Naive thymus-derived CD8-positive, alpha-beta T cell (primary cell): ENCODE measurements at places on chromosomes 7 and 10.
A peak's percentile ranks its signal among the peaks of the same experiment; 100 is the strongest.

- no peak for DNase-seq
Observed at GRCh38 chr10:105656856-105657255, 1015.8 kb downstream of the SORCS3 start.

DNA sequence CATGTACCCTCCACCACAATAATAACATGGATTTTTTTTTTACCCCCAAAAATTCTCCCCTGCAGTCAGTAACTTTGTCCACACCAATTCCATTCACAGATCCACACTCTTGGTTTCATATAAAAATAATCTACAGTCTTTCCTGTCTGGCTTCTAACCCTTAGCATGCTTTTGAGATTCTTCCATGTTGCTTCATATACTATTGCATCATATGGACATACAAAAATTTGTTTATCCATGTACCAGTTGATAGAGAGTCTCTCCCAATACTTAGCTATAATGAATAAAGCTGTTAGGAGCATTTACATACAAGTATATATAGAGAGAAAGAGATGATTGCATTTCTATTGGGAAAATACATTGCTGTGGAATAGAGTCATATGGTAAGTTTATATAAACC, 575.0 kb downstream of the XPNPEP1 start:
- DNase-seq = no peak

- no peak for DNase-seq
Observed at GRCh38 chr7:28165961-28166955, 14.3 kb downstream of the JAZF1 start.

DNA sequence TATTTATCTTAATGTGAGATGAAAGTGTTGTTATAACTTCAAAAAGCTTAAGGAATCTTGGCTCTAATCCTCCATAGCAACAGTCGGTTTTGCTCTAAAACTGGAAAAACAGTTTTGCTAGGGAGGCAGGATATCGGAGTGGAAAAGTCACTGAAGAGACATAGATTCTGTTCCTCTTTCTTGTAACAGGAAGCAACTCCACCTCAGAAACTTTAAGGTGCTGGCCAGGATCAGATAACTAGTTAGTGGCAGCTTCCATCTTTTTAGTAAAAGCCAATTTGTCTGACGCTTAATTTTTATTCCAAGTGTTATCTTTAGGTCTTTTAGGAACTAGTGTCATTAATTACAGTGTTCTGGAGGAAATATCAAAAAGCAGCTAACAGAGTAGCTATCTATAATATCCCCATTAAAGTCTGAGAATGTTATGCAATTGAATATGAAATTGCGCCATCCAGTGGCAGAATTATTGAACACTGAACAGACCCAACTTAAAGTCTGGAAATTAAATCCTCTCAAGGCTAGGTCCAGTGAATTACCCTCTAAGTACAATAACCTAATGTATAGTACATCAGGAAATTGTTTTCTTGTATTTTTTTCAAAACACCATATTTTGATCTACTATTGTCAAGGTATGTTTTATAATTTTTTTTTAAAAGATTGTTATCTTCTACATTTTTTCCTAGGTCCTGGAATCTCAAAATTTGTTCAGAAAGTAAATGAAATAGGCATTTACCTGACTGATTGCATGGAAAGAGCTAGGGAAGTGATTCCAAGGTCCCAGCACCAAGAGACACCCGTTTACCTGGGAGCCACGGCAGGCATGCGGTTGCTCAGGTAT, 65.9 kb upstream of the CC2D2B start:
- DNase-seq = no peak

GRCh38 chr7:28383975-28384374, 28.3 kb upstream of the CREB5 start:
- DNase-seq = no peak

DNA sequence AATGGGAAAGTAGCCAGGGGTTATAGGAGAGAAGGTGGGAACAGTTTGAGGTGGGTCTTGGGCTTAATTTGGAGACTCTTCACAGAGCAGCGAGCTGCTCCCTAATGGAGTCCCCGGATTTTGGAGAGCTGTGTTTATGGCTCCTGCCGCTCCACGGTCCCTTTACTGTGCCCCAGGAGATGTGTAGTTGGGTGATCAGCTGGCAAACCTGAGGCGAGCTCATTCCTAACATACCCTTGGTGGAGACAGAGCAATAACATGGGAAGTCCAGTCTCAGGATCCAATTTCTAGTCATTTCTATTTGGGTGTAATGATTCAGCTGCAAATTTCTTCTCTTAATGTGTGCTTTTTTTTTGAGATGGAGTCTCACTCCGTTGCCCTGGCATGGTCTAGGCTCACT, 1.5 kb downstream of the GARIN1A start:
- no peak for DNase-seq

GRCh38 chr10:67803588-67804394, 34.2 kb downstream of the DNAJC12 start:
- no peak for DNase-seq

DNA sequence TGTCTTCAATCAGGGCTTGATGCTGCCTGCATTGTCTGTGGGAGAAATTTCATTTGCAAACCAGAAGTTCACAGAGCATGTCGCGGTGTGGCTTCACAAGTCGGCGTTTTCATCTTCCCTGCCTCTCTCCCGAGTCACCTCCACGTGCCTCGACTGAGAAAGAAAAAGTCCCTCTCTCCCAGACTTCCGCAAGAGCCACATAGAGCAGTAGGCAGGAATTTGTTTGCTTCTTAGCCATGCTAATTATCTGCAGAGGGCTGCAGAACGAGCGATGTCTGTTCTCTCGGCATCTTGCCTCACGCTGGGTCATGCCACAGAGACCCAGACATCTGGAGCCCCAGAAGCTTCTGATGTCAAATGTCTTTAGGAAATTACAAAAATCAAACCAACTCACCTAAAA, 272.2 kb downstream of the TCF7L2 start:
- no peak for DNase-seq

- DNase-seq = no peak
Observed at GRCh38 chr10:125547010-125547650, 135.8 kb downstream of the TEX36 start.

DNA sequence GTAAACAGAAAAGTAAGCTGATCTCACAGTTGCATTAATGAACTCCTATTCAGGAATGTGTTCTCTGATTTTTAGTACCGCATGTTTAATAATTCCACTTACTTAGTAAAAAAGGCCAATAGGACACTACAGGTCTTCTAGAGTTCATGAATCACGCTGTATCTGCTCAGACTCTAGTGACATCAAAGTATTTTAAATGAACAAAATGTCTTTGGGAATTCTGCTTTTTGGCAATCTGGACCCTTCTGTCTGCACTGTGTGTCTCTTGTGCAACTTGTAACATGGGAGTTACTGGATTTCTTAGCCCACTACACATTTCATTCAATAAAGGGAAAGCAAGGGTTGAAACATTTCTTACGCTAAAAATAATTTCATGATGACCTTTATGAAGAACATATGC, 50.2 kb downstream of the RABGEF1 start:
- DNase-seq = no peak

DNA sequence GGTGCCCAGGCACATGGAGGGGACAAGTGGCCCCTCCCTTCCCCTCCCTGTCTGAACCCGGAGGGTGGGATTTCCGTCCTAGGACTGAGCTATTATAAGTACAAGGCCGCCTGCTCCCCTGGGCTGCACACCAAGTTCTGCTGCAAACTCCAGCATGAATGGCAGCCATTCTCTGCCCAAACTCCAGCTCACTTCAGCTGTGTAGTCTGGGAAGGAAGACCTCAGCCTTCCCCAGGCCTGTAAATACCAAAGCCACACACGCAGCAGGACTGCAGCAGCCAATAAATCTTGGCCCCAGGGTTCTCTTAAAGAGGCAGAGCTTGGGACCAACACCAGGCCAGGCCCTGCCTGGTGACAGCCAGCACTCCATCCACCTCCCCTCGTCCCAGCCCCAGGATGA, 291.3 kb upstream of the ZMIZ1 start:
- no peak for DNase-seq

DNA sequence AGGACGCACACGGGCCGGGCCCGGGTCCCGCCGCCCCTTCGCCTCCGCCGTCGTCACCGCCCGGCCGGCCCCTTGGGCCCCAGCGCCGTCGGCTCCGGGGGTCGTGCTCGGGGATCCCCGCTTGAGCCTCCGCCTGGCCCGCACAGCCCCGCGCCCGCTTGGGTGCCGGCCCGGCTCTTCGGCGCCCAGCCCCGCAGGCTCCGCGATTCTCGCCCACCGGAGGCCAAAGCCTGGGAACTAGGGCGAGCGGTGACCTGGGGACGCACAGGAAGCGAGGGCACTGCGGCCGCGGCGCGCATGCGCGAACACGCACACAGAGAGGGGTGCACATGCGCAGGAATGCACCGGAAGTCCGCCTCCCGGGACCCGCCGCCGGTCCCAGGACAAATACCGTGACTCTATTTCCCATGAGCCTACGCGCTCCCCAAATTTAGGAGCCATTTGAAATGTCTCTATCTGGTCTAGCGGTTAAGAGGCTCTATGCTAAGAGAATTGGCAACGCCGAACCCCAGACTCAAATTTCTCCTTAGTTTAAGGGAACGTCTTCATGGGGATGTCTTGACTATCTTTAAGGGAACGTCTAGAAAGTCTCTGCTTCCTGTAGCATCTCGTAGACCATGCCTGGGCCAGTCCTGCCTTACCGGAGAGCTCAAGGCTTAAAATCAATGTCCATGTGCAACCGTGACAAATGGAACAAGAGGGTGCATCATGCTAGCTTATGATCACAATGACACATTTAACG, at the start of gene ZNF12:
Gene ZNF12, minus strand, starts transcription at position 282 of the 742 bp plus-strand sequence. CDS start 1,774 bp downstream, outside the sequence.
- DNase-seq = peak; percentile 88

- no peak for DNase-seq
Observed at GRCh38 chr7:47513741-47514241, 68.1 kb downstream of the TNS3 start.

GRCh38 chr10:84547616-84548015, 219.2 kb downstream of the CCSER2 start:
- no peak for DNase-seq

- no peak for DNase-seq
Observed at GRCh38 chr10:4391683-4392082, 434.3 kb upstream of the AKR1E2 start.

DNA sequence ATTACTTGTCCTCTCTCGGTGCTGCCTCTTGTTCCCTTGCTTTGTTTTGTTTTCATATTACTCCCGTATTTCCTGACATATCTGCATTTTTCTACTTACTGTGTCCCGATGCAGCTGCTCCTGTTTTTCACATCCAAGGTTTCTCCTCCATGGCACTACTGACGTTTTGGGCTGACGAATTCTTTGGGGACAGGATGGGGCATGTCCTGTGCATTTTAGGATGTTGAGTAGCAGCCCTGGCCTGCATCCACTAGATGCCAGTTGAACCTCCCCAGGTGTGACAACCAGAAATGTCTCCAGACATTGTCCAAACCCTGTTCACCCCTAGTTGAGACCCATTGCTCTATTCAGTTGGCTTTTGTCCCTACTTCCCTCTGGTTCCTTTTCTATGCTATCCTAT, 12.4 kb downstream of the ZNF789 start:
- DNase-seq = no peak

- no peak for DNase-seq
Observed at GRCh38 chr10:17980846-17981565, 29.3 kb downstream of the SLC39A12 start.

- no peak for DNase-seq
Observed at GRCh38 chr10:391305-391704, 256.1 kb downstream of the ZMYND11 start.

- no peak for DNase-seq
Observed at GRCh38 chr10:71712572-71713134, 6.9 kb downstream of the C10orf105 start.

- peak; percentile 15 for DNase-seq
Observed at GRCh38 chr7:37311355-37311754, 137.3 kb downstream of the ELMO1 start.

GRCh38 chr7:47040795-47041347, 541.0 kb downstream of the TNS3 start:
- no peak for DNase-seq

DNA sequence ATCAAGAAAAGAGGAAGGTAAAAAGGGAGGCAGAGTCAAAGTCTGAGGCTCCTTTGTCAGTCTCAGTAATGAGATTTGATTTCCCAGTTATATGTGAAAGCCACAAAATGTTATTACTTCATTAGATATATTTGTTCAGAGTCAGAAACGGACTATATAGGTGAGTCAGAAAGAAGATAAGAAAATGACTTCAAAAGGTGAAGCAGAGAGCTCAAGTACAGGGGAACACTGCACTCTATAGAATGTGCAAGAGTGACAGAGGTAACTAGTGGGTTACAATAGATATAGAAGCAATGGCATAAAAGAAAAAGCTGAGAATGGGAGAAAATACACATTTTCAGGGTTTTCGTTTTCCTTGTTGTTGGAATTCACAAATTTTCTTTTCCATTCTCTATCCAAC, 43.3 kb downstream of the DGKB start:
- DNase-seq = no peak

- no peak for DNase-seq
Observed at GRCh38 chr7:36982766-36983165, 258.5 kb upstream of the AOAH start.

DNA sequence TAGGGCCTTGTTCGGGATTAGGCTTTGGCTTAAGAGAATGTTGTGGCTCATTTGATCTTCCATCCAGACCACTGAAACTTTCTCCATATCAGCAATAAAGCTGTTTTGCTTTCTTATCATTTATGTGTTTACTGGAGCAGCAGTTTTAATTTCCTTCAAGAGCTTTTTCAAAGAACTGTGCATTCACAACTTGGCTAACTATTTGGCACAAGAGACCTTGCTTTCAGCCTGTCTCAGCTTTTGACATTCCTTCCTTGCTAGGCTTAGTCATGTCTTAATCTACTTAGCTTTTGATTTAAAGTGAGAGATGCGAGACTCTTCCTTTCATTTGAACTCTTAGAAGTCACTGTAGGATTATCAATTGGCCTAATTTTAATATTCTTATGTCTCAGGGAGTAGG, 19.1 kb upstream of the AKR1B1 start:
- no peak for DNase-seq

DNA sequence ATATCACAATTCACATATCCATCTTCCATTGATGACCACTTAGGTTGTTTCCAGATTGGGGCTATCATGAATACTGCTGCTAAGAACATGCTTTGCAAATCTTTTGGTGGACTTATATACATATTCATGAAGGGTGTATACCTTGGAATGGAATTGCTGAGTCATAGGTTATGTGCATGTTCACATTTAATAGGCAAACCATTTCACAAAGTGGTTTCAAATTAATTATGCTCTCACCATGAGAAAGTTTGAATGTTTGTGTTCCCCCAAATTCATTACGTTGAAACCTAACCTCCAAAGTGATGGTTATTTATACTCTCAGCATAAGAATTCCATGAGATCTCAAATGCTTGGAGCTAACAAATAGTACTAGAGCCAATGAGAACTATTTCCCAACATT, 86.4 kb downstream of the VPS41 start:
- no peak for DNase-seq

DNA sequence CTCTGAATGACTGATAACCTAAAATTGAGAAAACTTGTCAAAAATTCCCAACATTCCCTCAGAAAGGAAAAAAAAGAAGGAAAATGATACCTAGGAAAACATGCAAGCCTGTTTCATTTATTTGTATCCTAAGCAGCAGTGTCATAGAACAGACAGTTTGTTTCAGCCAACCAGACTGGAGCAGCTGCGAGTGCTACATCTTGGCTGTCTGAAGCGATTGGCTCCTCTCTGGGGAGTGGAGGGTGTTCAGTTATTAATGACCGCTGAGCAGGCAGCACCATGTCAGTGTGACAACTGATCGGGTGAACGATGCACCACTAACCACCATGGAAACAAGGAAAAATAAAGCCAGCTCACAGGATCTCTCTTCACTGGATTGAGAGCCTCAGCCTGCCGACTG, at the start of gene LRRN3:
Gene LRRN3, plus strand, starts transcription at position 282 of the 400 bp plus-strand sequence. CDS start 31,646 bp downstream, outside the sequence.
- DNase-seq = peak; percentile 75
